HS-27A (cell line): ENCODE measurements at places on chromosomes 6 and 20.

- no peak for DNase-seq
Observed at GRCh38 chr6:41497994-41498393, 48.2 kb upstream of the FOXP4 start.

DNA sequence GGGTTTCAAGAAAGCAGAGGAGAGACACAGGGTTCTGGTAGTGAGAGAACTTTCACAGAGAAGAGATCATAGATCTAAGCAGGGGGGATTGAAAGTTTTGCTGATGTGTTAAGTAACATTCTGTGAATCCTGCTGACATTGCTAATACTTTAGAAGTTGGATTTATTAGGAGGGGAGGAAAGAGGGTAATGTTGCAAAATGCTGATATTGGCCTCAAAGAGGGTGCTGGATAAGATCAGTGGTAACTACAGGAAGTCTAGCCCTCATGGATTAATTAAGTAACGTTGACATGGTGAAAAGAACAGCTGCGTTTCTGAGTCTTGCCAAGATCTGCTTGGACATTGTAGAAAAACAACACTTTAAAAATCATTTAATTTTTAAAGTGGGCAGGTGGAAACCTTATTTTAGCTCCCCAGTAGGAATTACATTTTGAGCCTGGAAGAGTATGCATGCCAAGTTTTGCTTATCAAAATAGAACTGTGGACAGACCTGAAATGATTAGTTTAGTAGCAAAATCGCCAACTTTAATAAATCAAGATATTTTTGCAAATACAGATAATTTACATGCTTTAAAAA, 606.0 kb upstream of the HTR1E start:
- no peak for DNase-seq

GRCh38 chr6:136007345-136007744, 155.8 kb downstream of the PDE7B start:
- no peak for DNase-seq

DNA sequence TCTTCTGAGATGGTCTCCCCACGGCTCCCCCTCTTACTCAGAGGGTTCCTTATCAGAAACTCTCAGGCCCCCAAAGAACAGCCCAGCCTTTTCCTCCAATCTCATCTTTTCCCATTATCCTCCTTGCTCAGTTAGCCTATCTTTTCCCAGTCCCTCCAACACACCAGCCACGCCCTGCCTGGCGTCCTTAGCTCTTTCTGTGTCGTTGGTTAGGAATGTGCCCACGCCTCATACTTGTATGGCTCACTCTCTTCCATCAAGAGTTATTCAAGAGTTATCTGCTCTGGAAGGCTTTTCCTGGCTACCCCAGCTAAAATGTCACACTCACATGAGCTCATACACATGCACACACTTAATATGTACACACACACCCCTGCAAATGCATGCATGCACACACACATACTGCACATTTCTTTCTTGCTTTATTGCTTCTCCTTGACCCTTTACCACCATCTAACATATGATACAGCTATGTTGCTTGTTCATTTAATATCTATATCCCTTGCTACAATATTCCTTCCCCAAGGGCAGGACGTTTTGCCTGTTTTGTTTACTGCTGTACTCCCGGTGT, 37.6 kb downstream of the SLC2A10 start:
- DNase-seq: peak; percentile 57

GRCh38 chr6:5095236-5095635, 10.1 kb downstream of the PPP1R3G start:
- no peak for DNase-seq

- no peak for DNase-seq
Observed at GRCh38 chr20:51511861-51512619, 30.5 kb downstream of the NFATC2 start.

DNA sequence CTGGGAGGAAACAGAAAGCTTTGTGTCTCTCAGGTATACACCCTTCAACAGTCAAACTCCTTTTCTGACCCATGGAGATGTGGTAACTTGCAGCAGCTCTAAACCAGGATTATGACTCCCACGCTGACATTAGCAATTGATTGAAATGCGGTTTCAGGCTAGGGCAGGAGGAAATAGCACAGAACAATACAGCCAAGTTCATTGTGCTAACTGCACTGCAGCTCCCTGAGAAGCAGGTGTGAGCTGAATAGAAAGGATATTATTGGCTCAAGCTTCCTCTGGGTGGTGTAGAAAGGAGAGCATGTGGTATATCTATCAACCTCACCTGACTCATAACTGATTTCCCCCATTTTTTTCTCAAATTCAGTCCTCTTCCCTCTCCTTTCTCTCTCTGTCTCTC, 612.3 kb upstream of the BTBD3 start:
- no peak for DNase-seq

GRCh38 chr6:139355172-139355571, 19.3 kb downstream of the CITED2 start:
- DNase-seq: no peak

DNA sequence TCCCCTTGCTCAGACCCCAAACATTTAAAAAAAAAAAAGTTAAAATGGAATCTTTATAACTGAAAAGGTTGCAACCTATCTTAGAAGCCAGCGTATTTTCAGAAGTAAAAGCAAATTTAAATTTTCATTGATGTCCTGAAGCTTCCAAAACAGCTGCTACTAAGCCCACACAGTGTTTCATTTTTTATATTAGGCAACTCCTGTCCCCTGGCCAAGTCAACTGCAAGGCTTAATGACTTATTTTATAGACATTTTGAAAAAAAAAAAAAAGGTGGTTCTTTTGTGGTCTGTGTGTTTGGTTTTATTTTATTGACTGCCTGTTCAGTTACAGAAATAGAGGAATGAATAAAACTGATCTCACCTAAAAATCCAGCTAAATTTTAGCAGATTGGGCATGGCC, 13.0 kb downstream of the CFAP61 start:
- DNase-seq: no peak

DNA sequence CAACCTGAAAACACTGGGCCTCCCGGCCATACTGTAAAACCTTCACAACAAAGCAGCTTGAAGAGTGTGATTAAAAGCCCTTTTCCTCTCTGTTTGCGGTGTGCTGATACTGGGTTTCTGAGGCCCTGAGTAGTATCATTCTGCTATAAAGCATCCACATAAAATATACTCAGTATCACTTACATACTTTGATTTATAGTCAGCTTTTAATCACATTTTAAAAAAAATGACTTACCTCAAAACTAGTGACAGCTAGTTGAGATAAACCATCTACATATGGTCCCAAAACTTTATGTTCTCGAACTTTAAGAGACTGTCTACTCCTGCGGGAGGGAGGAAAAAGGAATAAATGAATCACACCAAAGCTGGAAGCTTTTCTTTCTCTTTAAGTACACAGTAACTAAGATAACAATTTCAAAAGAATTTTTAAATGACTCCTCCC, 135.7 kb downstream of the KIF13A start:
- no peak for DNase-seq

- DNase-seq: no peak
Observed at GRCh38 chr6:20317430-20317829, 84.2 kb upstream of the E2F3 start.

DNA sequence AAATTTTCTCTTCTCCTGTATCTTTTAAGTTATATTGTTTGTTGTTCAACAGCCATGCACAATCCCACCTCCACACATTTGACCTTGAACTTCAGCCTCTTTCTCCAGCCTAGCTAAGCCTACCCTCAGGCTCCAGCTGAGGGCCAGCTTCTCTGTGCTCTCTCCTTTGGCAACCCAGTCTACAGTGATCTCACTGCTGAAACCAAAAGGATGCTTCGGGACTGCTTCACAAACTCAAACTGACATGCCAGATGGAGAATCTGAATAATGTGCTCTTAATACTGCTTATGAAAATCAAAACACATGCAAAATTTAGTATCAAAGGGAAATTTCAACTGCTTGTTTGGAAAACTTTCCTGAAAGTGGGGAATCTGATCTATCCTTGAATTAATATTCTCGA, 16.1 kb upstream of the RIN2 start:
- DNase-seq: no peak

- no peak for DNase-seq
Observed at GRCh38 chr6:169665289-169665688, 36.5 kb downstream of the WDR27 start.

GRCh38 chr6:49300911-49301310, 162.1 kb downstream of the MMUT start:
- DNase-seq: no peak

GRCh38 chr6:131807644-131808459, at the start of gene ENPP1:
TSS of gene ENPP1 (plus strand) at chr6:131808020. CDS start at chr6:131808036, 16 bp downstream.
- DNase-seq: peak; percentile 64

DNA sequence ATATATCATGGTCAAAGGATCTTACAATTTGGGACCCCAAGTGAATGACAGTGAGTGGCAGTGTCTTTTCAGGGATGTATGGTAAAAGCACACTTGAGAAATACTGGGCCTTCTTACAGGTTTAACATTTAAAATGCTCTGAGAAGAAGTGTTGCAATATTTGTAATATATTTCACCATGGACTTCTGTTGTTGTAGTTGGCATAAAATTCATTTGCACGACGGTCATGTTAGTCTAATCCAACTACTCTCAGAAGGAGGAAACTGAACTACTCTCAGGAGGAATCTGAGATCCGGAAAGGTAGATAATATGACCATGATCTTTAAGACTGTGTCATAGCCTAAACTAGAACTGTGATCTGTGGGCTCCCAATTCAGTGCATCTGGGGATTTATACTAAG, 700.1 kb downstream of the HDGFL1 start:
- no peak for DNase-seq

DNA sequence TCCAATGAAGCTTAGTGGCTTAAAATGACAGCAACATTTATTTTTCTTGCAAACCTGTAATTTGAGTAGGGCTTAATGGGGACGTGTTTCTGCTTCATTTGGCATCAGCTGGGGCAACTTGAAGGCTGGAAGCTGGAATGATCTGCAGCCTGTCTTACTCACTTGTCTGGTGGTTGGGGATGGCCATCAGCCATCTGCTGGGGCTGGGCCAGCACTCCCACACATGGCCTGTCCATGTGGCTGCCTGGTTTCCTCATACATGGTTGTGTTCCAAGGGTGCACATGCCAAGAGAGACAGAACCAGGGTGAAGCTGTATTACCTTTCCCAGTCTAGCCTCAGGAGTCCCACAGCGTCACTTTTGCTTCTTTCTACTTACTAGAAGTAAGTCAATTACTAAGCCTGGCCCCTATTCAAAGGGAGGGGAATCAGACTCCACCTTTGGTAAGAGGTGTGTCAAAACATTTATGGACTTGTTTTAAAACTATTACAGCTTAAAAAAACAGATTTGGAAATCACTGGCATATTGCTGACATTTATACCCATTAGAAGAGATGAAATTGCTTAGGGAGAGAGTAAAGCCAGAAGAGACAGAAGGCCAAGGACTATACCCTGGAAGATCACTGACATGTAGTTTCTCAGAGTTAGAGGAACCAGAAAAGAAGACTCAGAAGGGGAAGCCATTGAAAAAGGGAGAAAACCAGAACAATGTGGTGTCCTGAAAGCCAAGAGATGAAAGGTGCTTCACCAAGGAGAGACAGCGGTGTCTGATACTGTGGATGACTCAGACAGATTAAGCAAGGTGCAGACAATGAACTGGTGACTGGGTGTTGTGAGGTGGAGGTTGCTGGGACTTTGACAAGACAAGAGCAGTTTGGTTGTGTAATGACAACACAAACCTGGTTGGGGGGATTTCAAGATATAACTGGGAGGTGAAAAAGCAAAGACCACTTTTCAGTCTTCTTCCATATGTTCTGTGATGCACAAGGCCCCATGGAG, 345.2 kb downstream of the GJA1 start:
- DNase-seq: no peak

- DNase-seq: no peak
Observed at GRCh38 chr6:161128680-161129196, 137.2 kb downstream of the MAP3K4 start.

DNA sequence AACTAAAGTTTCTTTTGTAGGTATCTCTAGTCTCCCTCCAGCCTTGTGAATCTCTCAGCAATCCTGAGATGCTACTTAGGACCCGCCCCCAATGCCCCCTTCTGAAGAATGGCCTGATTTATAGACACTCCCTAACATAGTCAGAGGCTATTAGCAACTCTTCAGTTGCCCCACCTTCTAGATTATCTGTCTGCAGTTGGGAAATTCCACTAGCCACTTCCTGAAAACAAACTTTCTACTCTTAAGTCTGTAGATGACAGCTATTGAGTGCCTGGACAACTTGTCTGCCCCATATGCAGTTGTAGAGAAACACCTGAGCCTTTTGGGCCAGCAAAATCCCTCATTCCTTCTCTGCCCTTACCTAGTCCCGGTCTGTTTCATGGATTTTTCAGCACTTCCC, 188.2 kb upstream of the PREP start:
- no peak for DNase-seq

DNA sequence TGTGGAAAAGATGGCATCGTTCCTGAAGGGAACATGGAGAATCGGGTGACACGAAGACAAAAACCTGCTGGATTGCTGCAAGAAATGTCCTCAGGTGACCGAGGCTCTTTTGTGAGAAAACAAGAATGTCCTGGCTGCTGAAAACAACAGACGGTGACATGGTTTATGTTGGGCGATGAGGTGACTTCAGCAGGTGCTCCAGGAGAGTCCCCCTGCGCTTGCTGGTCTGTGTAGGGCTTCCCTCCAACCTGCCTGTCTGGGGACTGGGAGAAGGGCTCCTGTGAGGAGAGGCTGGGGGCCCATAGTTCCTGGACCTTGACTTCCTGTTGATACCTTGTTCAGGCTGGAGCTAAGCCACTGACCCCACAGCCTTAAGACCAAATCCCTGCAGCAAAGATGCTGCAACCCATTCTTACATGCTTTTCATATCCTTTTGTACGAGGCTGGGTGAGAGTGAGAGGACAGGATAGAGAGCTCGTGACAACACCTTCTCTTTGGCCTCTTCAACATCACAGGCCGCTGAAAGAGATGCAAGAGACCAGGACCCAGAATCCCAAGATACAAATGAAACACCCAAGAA, 134.8 kb downstream of the CD83 start:
- no peak for DNase-seq

DNA sequence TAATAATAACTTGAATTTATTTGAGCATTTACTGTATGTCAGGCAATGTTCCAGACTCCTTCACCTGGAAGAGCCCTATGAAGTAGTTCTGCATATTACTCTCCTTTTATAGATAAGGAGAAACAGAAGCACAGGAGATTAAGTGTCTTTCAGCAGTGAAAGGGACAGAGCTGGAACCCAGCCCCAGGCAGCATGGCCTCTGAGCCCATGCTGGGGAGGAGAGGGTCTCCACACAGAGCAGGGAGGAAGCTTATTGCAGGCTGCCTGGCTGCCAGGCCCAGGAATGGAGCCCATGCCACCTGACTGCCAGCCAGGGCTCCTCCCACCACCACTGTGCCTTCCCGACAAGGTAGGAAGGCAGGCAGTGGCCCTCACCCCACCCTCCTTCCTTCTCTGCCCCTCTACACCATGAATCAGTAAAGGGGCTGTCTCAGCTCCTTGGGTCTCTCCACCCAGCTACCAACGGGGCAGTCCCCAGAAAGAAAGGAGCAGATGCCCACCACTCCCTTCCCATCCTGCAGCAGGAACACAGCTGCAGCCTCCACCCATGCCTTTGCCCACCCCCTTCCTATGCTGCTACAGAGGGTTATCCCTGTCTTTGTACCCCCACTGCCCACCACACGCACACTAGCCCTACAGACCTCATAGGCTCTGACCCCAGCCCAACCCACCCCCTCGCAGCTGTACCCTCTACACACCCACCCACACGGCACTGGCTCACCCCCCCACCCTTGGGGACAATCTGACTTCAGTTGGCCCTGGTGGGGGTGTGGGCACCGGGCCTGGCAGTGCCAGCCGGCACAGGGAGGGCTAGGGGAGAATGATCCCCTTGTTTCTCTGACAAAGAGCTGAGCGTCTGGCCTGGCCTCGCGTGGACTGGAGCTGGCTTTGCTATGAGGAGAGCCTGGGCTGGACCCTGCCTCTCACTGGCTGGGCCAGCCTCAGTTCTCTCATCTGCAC, 41.8 kb downstream of the TFEB start:
- DNase-seq: no peak
